ENCODE measurements at places on chromosomes 7 and 10. TPM values are rescaled to one million over a fixed set of nuclear protein-coding genes. Genes with fewer than 3 reads are reported as not detected.

- H3K4me1 ChIP-seq, result no peaks in the 10 kb centered on the region
- DNase-seq, result no peak
- no peaks in the 10 kb centered on the region for H3K36me3 ChIP-seq
Observed at GRCh38 chr7:13894377-13894776, 95.1 kb downstream of the ETV1 start.

- H3K36me3 ChIP-seq, result no peaks in the 10 kb centered on the region
- H3K27ac ChIP-seq, result no peak overlapping the region
- peaks cover 99% of the 10 kb centered on the region for H3K27me3 ChIP-seq
Observed at GRCh38 chr10:101230183-101230917, 1.1 kb upstream of the LBX1 start.

DNA sequence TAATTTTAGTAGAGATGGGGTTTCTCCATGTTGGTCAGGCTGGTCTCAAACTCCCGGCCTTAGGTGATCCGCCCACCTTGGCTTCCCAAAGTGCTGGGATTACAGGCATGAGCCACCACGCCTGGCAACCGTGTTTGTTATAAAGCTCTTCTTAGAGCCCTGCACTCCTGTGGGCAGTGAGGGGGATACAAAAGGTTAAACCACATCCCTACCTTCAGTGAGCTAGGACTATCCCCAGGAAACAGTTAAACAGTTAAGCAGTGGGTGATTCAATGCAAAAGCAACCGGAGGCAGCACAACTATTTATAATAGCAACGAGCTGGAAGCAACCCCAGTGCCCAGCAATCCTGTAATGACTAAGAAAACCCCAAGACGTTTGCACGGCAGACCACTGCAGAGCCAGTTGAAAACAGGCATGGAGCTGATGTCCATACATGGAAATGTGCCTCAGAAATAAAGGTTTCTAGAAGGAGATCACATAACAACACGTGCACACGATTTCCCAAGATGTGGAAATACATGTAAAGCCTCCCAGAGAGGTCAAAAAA, 107.2 kb upstream of the LYZL2 start:
- H3K27me3 ChIP-seq, result no peaks in the 10 kb centered on the region
- DNase-seq, result peak; percentile 92
- H3K4me3 ChIP-seq, result no peak overlapping the region

The LLCFC1 gene
- not detected for total RNA-seq

The MRLN gene
- not detected for total RNA-seq

The ZNF804B gene
- not detected for total RNA-seq

The HGF gene
- total RNA-seq, result 41.3 TPM

The GDF2 gene
- not detected for total RNA-seq

The HOXA7 gene
- 4.4 TPM for total RNA-seq

The CALY gene
- not detected for total RNA-seq

The MAGI2 gene
- 24.8 TPM for total RNA-seq

- no peaks in the 10 kb centered on the region for H3K4me1 ChIP-seq
- H3K27me3 ChIP-seq, result no peaks in the 10 kb centered on the region
- H3K4me3 ChIP-seq, result peak overlapping the region; percentile 75
- H3K36me3 ChIP-seq, result no peaks in the 10 kb centered on the region
Observed at GRCh38 chr7:64463636-64464375, 99.1 kb downstream of the ZNF680 start.

DNA sequence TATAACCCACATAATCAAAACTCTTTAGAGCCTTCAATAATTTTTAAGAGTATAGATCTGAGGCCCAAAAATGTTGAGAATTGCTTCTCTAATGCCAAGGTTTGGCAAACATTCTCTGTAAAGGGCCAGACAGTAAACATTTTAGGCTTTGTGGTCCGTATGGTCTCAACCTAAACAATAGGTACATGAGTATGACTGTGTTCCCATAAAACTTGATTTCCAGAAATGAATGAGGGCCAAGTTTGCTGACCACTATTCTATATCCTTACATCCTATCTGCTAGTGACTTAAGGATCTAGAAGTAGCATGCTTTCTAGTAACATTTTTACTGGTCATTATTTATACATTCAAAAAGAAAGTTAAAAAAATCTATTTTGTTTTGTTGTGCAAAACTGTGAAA, 58.9 kb downstream of the MPP7 start:
- no peak overlapping the region for H3K27ac ChIP-seq
- H3K27me3 ChIP-seq, result peaks cover 22% of the 10 kb centered on the region
- no peak overlapping the region for H3K4me3 ChIP-seq

- no peak overlapping the region for H3K4me3 ChIP-seq
- H3K36me3 ChIP-seq, result no peaks in the 10 kb centered on the region
- no peaks in the 10 kb centered on the region for H3K4me1 ChIP-seq
Observed at GRCh38 chr7:147170341-147171012, 1053.9 kb downstream of the CNTNAP2 start.

- peaks cover 21% of the 10 kb centered on the region for H3K36me3 ChIP-seq
- no peak overlapping the region for H3K4me3 ChIP-seq
- H3K27me3 ChIP-seq, result no peaks in the 10 kb centered on the region
- H3K4me1 ChIP-seq, result peaks cover 36% of the 10 kb centered on the region
- no peak for DNase-seq
Observed at GRCh38 chr10:33293076-33293475, 41.4 kb downstream of the NRP1 start.

The EIF3B gene
- 151 TPM for total RNA-seq

The FBH1 gene
- 80.2 TPM for total RNA-seq

All from osteoblast (primary cell).